Motor neuron (in vitro differentiated cells): ENCODE measurements at places on chromosomes 3 and 15.

GRCh38 chr3:194640829-194641228 lies 7.6 kb upstream of the TMEM44 start:
- ATAC-seq, result no peak

DNA sequence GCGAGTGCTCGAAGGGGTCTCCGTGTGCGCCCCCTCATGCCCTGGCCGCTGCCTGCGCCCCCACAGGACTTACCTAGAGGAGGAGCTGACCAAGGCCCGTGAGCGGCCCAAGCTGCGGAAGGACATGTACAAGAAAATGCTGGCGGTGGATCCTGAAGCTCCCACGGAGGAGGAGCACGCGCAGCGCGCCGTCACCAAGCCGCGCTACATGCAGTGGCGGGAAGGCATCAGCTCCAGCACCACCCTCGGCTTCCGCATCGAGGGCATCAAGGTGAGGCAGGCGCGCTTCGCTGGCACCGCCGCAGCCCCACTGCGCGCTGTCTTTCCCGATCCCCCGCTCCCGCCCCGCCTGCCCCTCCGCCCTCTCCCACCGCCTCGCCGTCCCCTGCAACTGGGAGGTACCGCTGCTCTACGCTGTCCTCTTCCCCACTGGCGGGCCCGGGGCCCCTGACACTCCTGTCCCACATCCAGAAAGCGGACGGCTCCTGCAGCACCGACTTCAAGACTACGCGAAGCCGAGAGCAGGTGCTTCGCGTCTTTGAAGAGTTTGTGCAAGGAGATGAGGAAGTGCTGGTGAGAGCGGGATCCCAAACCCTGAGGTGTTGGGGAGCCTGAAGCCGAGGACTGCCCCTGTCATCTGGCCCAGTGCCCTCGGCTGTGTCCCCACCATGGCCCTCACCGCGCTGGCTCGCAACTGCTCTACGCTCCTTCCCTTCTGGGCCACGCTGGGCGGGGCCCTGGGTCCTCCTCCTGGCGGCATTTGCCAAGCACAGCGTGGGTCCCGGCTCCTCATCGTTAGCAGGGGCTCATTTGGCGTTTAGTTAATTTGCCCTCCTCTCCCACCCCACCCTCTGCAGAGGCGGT lies 8.5 kb downstream of the ITPKA start:
- peak; percentile 20 for ATAC-seq

GRCh38 chr3:136994772-136995516 lies 37.2 kb downstream of the IL20RB start:
- no peak for ATAC-seq

- no peak for ATAC-seq
Measured at GRCh38 chr15:62734706-62735105, 307.8 kb upstream of the TPM1 start.
